ENCODE measurements at places on chromosomes 7 and 10. TPM values are rescaled to one million over a fixed set of nuclear protein-coding genes. Genes with fewer than 3 reads are reported as not detected.

DNA sequence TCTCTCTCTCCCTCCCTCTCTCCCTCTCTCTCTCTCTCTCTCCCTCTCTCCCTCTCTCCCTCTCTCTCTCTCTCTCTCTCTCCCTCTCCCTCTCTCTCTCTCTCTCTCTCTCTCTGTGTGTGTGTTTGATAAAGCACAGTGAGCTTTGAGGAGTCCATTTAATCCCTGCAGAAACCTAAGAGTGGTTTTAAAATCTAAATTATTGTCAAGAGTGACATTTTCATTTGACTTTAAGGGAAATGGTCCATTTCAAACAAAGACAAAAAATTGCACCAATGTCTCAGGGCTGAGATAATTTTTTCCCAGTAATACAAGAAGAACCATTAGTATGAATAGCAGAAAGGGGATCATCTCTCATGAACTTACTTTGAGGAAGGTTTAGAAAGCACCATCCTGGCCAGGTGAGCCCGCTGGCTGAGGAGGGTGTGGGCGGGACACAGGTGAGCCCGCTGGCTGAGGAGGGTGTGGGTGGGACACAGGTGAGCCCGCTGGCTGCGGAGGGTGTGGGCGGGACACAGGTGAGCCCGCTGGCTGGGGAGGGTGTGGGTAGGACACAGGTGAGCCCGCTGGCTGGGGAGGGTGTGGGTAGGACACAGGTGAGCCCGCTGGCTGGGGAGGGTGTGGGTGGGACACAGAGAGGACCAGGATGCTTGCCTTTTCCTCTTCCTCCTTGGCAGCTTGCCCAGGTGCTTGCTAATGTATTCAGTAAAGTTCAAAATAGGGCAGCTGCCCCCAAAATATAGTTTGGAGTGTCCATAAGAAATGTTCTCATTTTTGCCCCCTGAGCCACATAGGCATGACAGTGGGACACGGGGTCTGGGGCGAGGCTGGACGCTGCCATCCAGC lies 125.0 kb downstream of the DNAJB6 start:
- no peak for DNase-seq

DNA sequence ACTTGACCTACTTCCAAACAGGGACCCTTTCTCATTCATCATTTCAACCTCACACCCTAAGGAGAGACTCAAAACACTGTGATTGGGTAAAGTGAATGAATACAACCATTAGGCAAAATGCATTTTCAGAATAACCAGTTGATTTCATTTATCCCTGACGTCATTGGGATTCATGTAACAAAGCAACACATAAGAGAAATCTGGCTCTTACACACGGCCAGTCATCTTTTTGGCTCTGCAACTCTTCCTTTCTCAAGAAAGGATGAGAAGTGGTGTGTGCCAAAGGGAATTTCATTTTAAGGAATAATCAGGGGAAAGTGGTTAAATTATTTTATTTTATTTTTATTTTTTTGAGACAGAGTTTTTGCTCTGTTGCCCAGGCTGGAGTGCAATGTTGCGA lies 83.1 kb downstream of the CPVL start:
- DNase-seq, result no peak

- DNase-seq, result no peak
Observed at GRCh38 chr10:109956454-109957091, 33.3 kb upstream of the XPNPEP1 start.

- no peak for DNase-seq
Observed at GRCh38 chr10:113059371-113059780, 109.3 kb downstream of the TCF7L2 start.

GRCh38 chr7:30164567-30164966 lies 29.8 kb downstream of the MTURN start:
- DNase-seq, result no peak

DNA sequence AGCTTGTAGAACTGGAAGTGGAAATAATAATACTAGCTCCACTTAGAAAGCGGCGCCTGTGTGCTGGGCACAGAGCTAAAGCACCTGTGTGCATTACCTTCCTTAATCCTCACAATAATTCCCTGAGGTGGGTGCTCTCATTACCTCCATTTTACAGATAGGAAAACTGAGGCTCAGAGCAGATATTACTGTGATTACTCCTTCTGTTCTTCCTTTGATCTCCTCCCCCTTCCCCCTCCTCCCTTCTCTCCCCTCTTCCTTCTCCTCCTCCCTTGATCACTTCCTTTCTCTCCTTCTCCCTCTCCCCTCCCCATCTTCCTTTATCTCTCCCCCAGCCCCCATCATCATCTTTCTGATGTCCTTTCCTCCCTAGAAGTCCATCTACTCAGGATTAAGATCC lies 55.0 kb downstream of the C10orf105 start:
- no peak for DNase-seq

DNA sequence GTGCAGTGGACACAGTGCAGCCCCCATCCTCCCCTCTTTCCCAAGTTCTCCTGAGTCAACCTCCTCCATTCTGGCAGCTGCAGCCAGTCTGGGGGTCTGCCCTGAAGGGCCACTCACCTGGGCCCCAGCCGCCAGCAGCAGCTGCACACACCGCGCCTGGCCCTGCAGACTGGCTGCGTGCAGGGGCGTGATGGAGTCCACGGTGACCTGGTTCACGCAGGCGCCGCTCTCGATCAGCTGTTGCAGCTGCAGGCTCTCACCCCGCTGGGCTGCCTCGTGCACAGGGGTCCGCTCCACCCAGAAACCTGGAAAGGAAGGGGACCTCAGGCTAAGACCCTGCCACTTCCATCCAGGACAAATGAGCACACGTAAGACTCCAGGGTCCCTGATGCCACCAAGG lies 13.6 kb downstream of the ASB13 start:
- DNase-seq, result no peak

DNA sequence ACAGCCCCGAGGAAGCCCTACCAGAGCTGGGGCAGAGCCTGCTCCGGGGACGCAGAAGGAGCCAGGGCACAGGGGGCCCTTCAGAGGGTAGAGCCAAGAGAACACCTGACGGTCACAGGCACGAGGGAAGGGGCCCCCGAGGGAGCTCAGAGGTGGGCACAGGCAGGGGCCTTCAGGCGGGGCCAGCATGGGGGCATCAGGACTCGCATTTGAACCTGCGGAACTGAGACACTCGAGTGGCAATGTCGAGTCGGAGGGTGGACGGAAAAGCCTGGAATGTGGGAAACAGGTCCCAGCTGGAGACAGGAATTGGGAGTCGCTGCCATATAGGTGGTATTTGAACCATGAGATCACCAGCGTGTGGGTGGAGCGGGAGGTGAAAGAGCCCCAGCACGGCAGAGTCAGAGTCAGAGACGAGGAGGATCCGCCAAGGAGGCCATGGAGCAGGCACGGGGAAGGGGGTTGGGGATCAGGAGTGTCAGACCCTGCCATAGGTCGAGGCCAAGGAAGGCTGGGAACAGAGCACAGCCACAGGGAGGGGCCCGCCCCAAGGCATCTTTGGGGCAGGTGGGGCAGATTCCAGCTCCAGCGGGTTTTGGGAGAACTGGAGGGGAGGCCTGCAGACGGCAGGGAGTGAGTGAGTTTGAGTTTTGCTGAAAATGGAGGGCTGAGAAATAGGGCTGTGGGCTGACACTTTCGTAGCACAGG lies 13.8 kb downstream of the STK32C start:
- DNase-seq, result no peak

DNA sequence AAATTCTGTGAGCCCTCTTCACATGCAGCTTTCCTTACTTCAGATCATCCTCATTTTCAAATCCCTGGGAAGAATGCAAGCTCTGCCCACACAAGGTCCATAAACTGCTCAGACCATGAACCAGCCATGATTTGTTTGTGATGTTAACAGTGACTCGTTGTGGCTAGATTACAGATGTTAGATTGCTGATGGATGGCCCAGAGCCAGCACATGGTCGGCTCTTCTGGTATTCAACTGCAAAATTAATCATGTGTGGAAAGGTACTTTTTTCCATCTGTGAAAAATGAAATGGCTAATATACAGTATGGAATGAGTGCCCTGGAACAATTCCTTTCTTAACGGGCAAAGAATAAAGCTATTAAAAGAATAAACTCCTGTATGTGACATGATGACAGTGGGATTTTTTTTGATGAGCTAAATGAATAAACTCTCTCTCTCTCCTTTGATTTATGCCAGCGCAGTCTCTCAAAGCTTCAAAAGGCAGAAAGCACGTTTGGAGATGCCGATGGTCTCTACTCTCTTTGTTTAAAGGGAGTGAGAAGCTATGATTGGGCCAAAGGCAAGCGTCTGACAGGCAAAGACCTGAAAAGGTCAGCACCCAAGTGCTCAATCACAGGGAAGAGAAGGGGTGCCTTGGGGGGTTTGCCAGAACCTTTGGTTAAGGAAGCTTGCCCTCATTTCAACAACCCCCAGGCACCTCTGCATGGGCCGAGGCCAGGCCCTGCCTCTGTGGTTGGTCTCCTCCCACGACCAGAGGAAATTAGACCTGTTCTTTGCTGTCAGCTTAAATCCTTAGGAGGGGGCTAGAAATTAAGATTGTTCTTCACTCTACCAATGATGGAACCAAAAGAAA lies 444.0 kb upstream of the NFE2L3 start:
- DNase-seq, result no peak

DNA sequence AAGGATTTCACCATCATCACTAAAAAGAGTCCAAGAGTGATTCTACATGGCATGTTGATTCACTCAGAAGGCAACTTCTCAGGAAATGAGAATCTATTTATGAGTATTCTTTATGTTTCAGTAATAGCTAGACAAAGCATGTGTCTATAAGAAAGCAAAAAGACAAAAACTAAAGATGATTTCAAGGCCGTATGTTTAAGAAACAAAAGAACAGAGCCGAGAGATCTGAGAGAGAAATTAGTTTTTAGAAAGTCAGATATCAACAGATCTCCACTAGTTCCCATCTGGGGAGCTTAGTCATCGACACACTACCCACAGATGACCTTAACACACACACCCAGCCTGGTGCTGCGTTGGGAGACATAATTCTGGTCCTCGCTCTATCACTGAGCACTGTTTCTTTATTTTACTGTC lies 21.0 kb downstream of the PIP4K2A start:
- no peak for DNase-seq

- DNase-seq, result no peak
Observed at GRCh38 chr10:3792710-3793219, 7.8 kb upstream of the KLF6 start.

- DNase-seq, result no peak
Observed at GRCh38 chr7:112010109-112010508, 196.1 kb downstream of the DOCK4 start.

DNA sequence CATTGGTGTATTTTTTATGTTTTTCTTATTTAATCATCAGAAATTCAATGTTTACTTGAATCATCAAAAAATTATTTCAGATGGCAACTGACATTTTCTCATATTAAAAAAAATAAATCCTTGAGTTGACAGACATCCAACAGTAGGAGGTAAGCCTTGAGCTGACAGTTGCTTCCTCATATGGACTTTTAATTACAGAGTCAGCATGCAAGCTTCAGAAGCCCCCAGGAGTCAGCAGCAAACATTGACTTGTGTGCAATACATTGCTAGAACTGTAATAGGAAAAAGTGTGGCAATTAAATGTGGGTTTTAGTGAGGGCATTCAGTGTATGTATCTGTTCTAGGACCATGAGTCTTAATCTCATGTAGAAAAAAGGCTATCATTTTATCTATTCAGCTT lies 62.4 kb upstream of the TAS2R16 start:
- DNase-seq, result no peak

GRCh38 chr10:3090914-3091787 lies 23.8 kb downstream of the PFKP start:
- DNase-seq, result no peak

- no peak for DNase-seq
Observed at GRCh38 chr7:155295511-155295910, 2.2 kb upstream of the INSIG1 start.

Gene TCF7L2
- 67.3 TPM for total RNA-seq

Gene ODAD2
- 4.1 TPM for total RNA-seq

Gene HTR5A
- total RNA-seq, result not detected

Gene NODAL
- total RNA-seq, result 6.3 TPM

Gene BUB3
- total RNA-seq, result 184 TPM

Gene SHLD2
- 32.4 TPM for total RNA-seq

Gene GDF2
- total RNA-seq, result not detected

Gene ZNF32
- 21.7 TPM for total RNA-seq

Gene RBM20
- 0.29 TPM for total RNA-seq

Gene LRRC18
- total RNA-seq, result not detected

Gene AKR1C4
- total RNA-seq, result not detected

Gene CAMK1D
- 10.6 TPM for total RNA-seq

Gene MAGI2
- total RNA-seq, result 27.3 TPM
